ENCODE measurements at places on chromosomes 12 and 14. TPM values are rescaled to one million over a fixed set of nuclear protein-coding genes. Genes with fewer than 3 reads are reported as not detected.

GRCh38 chr12:71581206-71581605, 82.4 kb downstream of the ZFC3H1 start:
- H3K27ac ChIP-seq, result no peak overlapping the region
- H3K36me3 ChIP-seq, result peaks cover 2% of the 10 kb centered on the region
- DNase-seq, result no peak
- no peaks in the 10 kb centered on the region for H3K4me1 ChIP-seq
- no peaks in the 10 kb centered on the region for H3K27me3 ChIP-seq
- H3K4me3 ChIP-seq, result no peak overlapping the region

GRCh38 chr14:70755655-70756054, 53.7 kb downstream of the MAP3K9 start:
- no peaks in the 10 kb centered on the region for H3K27me3 ChIP-seq
- peaks cover 3% of the 10 kb centered on the region for H3K36me3 ChIP-seq
- H3K4me3 ChIP-seq, result no peak overlapping the region
- no peaks in the 10 kb centered on the region for H3K4me1 ChIP-seq
- no peak for DNase-seq

DNA sequence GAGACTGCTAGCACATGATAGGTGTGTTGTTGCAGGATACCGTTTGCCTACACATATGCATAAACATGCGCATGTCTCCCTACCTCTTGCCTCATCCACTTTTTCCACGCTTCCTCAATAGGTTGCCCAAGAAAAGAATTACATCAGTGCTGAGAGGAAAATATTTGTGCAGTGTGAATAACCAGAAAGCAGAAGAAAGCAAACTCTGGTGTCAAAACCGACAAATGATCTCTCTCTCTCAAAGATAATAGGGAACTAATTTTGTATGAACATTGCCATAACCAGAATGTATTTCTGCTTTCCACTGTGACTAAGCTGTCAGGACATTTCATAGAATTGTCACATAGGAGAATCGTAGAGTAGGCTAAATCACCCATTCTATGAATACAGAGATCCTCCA, 1.3 kb downstream of the CLEC7A start:
- no peaks in the 10 kb centered on the region for H3K4me1 ChIP-seq
- no peaks in the 10 kb centered on the region for H3K36me3 ChIP-seq
- H3K4me3 ChIP-seq, result no peak overlapping the region
- no peak overlapping the region for H3K27ac ChIP-seq
- H3K27me3 ChIP-seq, result no peaks in the 10 kb centered on the region

DNA sequence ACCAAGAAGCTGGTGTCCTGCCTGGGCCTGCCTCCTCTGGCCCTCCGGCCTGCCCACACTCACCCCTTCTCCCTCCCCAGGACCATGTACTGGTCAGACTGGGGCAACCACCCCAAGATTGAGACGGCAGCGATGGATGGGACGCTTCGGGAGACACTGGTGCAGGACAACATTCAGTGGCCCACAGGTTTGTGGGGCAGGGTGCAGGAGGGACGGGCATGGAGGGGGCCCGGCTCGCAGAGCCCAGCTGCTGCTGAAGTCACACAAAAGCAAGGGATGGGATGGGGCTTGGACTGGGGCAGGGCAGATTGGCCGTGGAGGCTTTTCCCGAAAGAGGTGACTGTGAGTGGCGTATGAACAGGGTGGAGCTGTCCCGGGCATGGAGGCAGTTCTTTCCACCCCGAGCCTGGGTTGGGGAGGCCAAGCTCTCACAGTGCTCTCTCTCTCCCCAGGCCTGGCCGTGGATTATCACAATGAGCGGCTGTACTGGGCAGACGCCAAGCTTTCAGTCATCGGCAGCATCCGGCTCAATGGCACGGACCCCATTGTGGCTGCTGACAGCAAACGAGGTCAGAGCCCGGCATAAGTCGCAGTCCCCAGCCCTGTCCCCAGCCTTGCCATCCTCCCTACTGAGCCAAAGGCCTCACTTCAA, 7.8 kb upstream of the NXPH4 start:
- H3K27ac ChIP-seq, result no peak overlapping the region
- peaks cover 93% of the 10 kb centered on the region for H3K36me3 ChIP-seq
- H3K4me3 ChIP-seq, result no peak overlapping the region
- DNase-seq, result peak; percentile 47
- H3K27me3 ChIP-seq, result peaks cover under 1% of the 10 kb centered on the region

GRCh38 chr12:30500532-30500931, 195.1 kb downstream of the IPO8 start:
- no peak overlapping the region for H3K4me3 ChIP-seq
- no peaks in the 10 kb centered on the region for H3K4me1 ChIP-seq
- no peak overlapping the region for H3K27ac ChIP-seq
- no peak for DNase-seq

- H3K4me1 ChIP-seq, result no peaks in the 10 kb centered on the region
- H3K27me3 ChIP-seq, result no peaks in the 10 kb centered on the region
- H3K4me3 ChIP-seq, result no peak overlapping the region
- no peaks in the 10 kb centered on the region for H3K36me3 ChIP-seq
- no peak for DNase-seq
Measured at GRCh38 chr12:13250416-13250815, 53.9 kb downstream of the EMP1 start.

GRCh38 chr12:57143454-57143853, 4.0 kb downstream of the LRP1-AS start:
- no peak for DNase-seq
- no peak overlapping the region for H3K4me3 ChIP-seq
- no peaks in the 10 kb centered on the region for H3K27me3 ChIP-seq
- peaks cover 62% of the 10 kb centered on the region for H3K4me1 ChIP-seq

- no peaks in the 10 kb centered on the region for H3K36me3 ChIP-seq
- H3K27me3 ChIP-seq, result no peaks in the 10 kb centered on the region
- H3K4me1 ChIP-seq, result no peaks in the 10 kb centered on the region
- H3K4me3 ChIP-seq, result no peak overlapping the region
- no peak overlapping the region for H3K27ac ChIP-seq
Measured at GRCh38 chr12:68591734-68592418, 18.8 kb upstream of the RAP1B start.

GRCh38 chr12:88993651-88994050, 358.6 kb downstream of the DUSP6 start:
- H3K27me3 ChIP-seq, result no peaks in the 10 kb centered on the region
- H3K36me3 ChIP-seq, result no peaks in the 10 kb centered on the region
- H3K4me3 ChIP-seq, result no peak overlapping the region
- DNase-seq, result peak; percentile 78
- no peak overlapping the region for H3K27ac ChIP-seq

GRCh38 chr12:111355201-111355925, 13.5 kb downstream of the PHETA1 start:
- peaks cover 3% of the 10 kb centered on the region for H3K4me1 ChIP-seq
- H3K27ac ChIP-seq, result no peak overlapping the region
- no peak overlapping the region for H3K4me3 ChIP-seq
- DNase-seq, result no peak
- no peaks in the 10 kb centered on the region for H3K36me3 ChIP-seq
- no peaks in the 10 kb centered on the region for H3K27me3 ChIP-seq

DNA sequence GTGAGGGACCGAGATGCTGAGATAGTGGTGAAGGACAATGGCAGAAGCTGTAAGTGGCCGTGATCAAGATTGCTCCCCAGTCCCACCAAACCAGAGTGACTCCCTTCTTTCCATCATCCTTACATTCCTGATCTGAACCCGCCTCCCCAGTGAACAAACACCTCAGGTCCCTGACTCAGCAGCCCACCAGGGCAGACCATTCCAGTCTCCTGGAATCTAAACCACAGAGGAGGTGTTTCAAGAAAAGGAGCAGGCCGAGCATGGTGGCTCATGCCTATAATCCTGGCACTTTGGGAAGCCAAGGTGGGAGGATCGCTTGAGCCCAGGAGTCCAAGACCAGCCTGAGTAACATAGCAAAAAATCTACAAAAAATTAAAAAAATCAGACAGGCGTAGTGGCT, 6.6 kb downstream of the ERBB3 start:
- H3K27ac ChIP-seq, result no peak overlapping the region
- H3K4me3 ChIP-seq, result no peak overlapping the region
- peaks cover 26% of the 10 kb centered on the region for H3K4me1 ChIP-seq
- no peak for DNase-seq
- H3K36me3 ChIP-seq, result peaks cover 20% of the 10 kb centered on the region

DNA sequence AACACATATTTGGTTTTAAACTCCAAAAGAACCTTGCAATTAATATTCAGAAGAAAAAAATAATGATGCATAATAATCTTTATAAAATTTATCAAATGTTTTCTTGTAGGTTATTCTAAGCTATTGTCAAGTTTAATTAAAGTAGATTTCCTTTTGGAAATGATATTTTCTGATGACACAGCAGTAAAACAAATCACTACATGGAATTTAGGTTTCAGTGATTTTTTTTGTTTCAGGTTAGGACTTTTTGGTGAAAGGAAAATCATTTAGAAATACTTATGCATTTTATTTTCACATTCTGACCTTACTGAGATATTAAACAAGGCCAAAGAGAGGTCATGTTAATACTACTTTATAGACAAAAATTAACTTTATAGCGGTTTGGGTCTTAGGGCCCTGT, 1067.2 kb downstream of the TMTC2 start:
- H3K27me3 ChIP-seq, result no peaks in the 10 kb centered on the region
- no peaks in the 10 kb centered on the region for H3K36me3 ChIP-seq
- H3K4me3 ChIP-seq, result no peak overlapping the region
- DNase-seq, result no peak

DNA sequence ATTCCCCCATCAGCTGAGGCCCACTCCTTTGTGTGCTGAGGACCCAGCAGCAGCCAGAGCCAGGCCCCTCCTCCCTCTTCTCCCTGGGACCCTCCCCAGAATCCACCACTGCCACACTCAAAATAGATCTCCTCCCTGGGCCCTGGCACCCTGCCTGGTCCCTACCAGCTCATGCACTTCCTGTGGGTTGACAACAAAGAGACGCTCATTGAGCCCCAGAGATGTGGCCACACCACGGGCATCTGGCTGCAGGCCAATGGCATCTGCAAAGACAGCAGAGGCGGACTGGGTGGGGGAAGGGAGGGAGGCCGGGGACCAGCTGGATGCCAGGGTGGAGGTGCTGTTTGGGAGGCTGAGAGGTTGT, 16.0 kb upstream of the ENDOU start:
- H3K36me3 ChIP-seq, result peaks cover 23% of the 10 kb centered on the region
- no peak overlapping the region for H3K4me3 ChIP-seq
- H3K4me1 ChIP-seq, result peaks cover 68% of the 10 kb centered on the region
- peak overlapping the region; percentile 84 for H3K27ac ChIP-seq

DNA sequence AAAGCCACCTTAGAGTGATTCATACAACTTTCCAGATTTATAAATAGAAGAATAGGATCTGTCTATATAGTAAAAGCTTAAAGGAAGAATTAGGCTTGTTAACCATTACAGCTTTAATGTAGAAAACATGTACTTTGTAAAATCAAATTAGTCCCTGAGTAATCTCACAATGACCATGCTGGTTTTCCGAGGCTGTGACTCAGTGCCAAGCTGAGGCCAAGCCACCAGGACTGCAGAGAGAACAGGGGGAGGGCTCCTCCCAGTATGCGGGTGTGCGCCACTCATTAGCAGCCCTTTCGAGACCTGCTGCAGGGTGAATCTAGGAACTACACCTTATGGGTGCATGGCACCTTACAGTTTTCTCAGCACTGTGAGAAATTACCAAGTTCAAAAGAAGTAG, 167.0 kb downstream of the EFCAB11 start:
- no peak overlapping the region for H3K27ac ChIP-seq
- no peaks in the 10 kb centered on the region for H3K4me1 ChIP-seq
- H3K36me3 ChIP-seq, result no peaks in the 10 kb centered on the region
- H3K27me3 ChIP-seq, result no peaks in the 10 kb centered on the region
- no peak overlapping the region for H3K4me3 ChIP-seq
- DNase-seq, result no peak

DNA sequence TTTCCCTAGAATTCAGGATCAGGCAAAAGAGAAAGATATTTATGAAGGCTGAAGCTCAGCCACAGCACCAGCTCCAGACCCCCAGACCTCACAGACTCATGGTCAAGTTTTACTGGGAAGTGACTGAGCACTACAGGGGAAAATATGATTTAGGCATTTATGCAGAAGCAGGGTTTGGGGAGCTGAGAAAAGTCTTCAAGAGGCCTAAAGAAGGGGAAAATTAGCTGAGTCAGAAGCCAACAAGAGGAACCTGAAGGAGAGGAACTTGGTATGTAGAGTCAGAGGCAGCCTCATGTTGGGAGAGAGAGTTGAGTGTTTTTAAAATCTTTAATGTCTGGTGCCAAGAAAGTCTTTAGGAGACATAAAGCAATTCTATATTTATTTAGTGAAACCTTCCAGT, 63.0 kb downstream of the FOS start:
- H3K27ac ChIP-seq, result no peak overlapping the region
- no peak overlapping the region for H3K4me3 ChIP-seq
- H3K27me3 ChIP-seq, result no peaks in the 10 kb centered on the region
- H3K4me1 ChIP-seq, result no peaks in the 10 kb centered on the region
- no peak for DNase-seq
- H3K36me3 ChIP-seq, result no peaks in the 10 kb centered on the region

DNA sequence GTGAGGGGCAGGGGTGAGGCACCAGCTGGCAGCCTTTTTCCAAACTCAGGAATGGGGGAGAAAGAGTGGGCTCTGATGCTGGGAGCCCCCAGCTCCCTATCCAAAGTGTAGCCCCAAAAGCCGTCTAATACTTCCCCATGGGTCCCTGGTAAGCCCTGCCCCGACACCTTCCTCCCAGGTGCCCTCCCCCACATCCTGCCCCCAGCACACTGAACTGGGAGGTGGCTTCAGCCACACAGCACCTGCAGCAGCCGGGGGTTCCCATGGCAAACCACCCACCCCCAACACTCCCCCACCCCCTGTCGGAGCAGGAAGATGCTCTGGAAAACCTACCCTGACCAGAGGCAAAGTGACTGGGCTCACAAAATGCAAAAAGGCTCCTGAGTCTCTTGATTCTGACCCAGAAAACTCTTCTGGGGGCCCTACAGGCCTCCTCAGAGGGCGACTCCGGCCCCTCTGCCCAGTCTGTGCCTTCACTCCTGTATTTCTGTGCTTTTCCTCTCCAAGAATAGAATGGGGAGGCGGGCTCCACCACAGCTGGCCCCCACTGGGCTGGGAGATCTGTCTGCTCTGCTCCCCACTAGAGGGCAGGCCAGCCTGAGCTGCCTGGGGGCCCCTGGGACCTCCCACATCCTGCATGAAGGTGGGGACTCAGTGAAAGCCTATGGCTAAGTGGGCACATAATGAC, 81.6 kb downstream of the ITPK1 start:
- no peaks in the 10 kb centered on the region for H3K27me3 ChIP-seq
- H3K27ac ChIP-seq, result peak overlapping the region; percentile 31
- no peak for DNase-seq
- H3K4me3 ChIP-seq, result no peak overlapping the region

DNA sequence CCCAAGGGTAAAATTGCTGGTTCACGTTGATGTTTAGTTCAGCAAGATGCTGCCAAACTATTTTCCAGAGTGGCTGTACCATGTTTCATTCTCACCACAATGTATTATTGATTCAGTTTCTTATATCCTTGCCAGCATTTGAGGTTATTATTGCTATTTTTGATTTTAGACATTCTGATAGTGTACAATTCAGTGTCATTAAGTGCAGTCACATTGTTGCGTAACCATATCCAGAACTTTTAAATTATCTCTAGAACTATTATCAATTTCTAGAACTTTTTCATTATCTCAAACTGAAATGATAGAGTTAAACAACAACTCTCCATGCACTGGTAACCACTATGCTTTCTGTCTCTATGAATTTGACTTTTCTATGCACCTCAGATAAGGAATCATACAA, 10.7 kb upstream of the TBC1D15 start:
- DNase-seq, result no peak
- H3K27ac ChIP-seq, result no peak overlapping the region
- H3K4me3 ChIP-seq, result no peak overlapping the region
- H3K27me3 ChIP-seq, result no peaks in the 10 kb centered on the region
- no peaks in the 10 kb centered on the region for H3K4me1 ChIP-seq

BATF gene
- 0.61 TPM for total RNA-seq

CSAD gene
- 34.4 TPM for total RNA-seq

RALGAPA1 gene
- 189 TPM for total RNA-seq

TNFAIP2 gene
- total RNA-seq, result 13.9 TPM

CELA1 gene
- not detected for total RNA-seq

EPYC gene
- not detected for total RNA-seq

TMTC2 gene
- 37.1 TPM for total RNA-seq

TSPAN19 gene
- 0.66 TPM for total RNA-seq

TMTC1 gene
- 87.6 TPM for total RNA-seq

PROX2 gene
- total RNA-seq, result 0.06 TPM

SSTR1 gene
- total RNA-seq, result 1.7 TPM
